EH (cell line): ENCODE measurements at places on chromosomes 13 and 19.
A peak's percentile ranks its signal among the peaks of the same experiment; 100 is the strongest.

- DNase-seq: peak; percentile 11
These were observed 58.0 kb downstream of the MAP4K1 start for GRCh38 chr19:38559428-38560401.

DNA sequence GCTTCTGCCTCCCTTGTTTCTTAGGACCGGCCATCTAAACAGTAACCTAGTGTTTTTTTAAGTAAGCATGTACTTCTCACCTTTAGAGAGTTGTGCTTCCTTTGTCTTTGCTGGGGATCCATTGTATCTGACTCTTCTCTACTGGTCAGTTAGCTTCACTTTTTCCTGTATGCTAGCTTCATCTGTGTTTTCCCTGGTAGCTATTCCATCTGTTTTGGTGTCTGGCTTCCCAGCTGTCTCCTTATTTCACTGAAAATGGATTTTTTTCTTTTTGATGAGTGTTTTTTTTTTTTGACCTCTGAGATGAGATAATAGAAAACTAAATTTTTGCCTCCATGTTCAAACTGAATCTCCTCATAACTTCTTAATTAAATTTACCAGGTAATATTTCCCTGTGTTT, 637.0 kb upstream of the SLC10A2 start:
- DNase-seq: no peak

GRCh38 chr13:33281951-33282595, 3.5 kb downstream of the STARD13 start:
- peak; percentile 87 for DNase-seq

DNA sequence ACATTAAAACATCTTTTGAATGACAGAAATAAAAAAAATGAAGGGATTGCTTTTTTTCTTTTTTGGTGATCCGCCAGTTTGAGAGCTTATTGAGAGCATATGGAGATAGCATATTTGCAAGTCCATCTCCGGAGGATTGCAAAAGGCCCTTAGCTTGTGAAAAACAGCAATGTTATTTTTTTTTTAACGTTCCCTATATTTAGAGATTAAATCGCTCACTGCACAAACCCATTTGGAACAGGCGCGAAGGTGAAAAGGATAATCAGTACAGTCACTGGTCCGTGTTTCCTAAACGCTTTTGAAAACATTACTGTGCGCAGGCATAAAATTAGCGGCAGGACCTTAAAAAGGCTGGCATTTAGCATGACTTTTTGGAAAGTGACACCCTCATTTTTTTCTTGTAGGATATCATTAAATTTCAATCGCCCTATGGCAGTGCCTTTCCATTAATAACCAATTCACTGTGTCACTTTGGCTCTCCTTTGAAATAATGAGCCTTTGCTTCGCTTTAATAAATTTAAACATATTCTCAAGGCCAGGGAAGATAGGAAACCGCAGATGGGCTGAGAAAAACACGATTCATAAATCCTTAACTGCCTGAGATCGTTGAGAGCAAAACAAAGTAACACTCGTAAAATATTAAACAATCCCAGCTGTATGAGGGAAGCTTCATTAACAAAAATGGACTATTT, 342.2 kb downstream of the DACH1 start:
- no peak for DNase-seq

GRCh38 chr19:4042731-4043082, 24.0 kb downstream of the ZBTB7A start:
- no peak for DNase-seq

- no peak for DNase-seq
These were observed 7.2 kb downstream of the RPL36 start for GRCh38 chr19:5697022-5697889.

DNA sequence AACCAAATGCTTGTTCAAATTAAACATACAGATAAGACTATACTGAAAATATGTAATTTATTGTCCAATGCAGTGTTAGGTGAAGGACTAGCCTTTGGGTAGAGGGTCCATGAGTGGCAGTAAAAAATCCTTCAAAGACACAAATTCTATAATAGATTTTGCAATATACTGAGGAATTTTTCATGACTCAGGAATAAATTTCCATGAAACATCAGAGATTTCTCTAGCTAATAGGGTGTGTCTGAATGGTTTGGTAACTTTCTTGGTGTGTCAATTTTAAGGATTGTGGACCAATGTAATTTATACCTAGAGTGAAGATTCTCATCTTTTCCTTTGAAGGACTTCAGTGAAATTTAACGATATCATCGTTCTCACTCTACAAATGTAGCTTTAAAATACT, 546.7 kb downstream of the SLITRK5 start:
- DNase-seq: no peak

DNA sequence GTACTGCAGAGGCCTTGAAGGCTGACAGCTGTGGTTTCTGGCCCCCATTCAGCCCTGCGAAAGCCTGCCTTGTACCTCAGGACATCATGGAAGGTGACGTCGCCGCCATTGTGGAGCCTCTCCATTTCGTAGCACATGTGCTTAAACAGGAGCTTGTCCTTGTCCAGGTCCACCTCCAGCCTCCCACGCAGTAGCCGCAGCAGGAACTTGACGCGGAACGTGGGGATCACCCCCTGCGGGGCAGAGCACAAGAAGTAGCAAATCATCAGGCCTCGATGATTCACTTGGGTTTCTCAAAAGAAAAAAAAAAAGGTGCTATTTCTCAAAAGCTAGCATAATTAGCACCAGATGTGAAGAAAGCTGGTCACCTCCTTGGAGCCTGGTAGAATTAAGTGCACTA, 351.0 kb downstream of the NALCN start:
- peak; percentile 12 for DNase-seq

DNA sequence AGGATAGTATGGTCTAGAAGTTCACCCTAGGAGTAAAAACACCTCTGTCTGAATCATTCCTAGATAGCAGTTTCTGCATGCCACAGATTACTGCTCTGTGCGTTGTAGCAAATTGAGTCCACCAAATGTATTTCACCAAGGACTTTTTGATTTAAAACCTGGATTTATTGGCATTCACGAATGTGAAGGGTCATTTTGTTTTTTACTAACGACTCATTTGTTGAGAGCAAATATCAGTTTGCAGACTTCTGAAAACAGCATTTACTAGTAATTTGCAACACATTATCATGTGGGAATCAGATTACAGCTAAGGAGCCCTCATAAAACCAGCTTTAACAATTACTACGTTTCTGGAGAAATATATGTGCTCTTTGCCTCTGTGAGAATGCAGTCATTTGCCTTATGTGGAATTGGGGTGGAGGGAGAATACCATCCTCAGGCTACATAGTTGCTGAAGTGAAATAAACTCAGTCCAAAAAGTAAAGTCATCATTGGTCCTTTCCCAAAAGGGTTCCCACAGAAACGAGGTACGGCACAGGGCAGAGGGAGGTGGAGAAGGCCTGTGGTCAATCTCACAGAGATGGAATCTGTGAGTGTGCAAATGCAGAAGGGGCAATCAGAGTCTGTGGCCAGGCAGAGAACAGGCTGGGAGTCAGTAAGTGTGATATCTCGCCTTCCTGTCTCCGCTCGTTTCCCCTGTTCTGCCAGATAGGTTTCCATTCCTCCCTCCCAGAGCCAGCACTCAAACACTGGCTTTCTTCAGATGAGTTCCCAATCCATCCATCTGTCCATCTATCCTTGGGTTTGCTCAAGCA, 63.1 kb downstream of the DLEU7 start:
- DNase-seq: no peak

- DNase-seq: no peak
These were observed 3.2 kb downstream of the CRLF1 start for GRCh38 chr19:18603255-18603957.

DNA sequence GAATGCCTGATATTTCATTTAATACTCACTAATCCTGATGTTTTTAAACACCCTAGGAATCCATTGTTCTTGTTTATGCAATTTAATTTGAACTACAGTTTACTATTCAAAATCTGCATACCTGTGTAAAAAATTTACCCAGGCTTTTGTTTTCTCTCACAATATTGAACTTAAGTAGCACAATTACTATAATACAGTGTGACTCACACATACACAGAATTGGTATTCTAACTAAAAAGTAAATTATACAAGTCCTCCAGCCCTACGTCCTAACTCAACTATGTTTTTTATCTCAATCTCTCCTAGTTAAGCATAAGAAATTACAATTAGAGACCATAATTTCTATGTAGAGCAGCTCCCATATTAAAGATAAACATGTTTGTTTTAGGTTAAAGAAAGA, 41.8 kb downstream of the MYCBP2 start:
- no peak for DNase-seq

DNA sequence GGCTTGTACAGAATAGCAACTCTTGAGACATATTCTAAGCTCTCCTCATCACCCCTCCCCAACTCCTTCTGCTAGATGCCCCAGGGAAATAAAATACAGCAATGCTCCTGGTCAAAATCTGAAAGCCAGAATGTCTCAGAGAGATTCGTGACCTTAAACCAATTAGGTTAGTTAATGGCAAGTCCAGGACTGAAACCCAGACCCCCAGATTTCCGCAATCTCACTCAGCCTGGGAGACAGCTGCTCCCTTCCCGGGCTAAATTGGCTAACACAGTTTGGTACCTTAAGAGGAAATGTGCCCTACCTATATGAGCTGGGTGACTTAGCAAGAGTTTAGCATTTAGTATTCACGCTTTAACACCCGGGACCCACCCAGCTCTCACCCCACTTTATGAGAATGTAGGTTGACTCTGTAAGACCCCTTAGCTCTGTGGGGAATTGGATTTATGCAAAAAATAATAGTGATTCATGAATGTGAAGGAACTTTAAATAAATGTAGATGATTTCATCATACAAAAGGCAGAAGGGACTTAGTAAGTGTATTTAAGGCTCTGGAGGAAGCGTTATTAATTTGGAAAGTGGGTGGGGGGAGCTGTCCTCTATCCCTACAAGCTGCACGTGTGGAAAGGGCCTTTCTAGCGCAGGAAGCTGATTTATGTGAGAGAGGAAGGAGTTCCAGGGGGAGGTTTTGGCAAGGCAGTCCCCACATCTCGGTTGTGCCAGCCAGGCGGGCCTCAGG, 1.1 kb downstream of the DLEU7 start:
- DNase-seq: no peak

DNA sequence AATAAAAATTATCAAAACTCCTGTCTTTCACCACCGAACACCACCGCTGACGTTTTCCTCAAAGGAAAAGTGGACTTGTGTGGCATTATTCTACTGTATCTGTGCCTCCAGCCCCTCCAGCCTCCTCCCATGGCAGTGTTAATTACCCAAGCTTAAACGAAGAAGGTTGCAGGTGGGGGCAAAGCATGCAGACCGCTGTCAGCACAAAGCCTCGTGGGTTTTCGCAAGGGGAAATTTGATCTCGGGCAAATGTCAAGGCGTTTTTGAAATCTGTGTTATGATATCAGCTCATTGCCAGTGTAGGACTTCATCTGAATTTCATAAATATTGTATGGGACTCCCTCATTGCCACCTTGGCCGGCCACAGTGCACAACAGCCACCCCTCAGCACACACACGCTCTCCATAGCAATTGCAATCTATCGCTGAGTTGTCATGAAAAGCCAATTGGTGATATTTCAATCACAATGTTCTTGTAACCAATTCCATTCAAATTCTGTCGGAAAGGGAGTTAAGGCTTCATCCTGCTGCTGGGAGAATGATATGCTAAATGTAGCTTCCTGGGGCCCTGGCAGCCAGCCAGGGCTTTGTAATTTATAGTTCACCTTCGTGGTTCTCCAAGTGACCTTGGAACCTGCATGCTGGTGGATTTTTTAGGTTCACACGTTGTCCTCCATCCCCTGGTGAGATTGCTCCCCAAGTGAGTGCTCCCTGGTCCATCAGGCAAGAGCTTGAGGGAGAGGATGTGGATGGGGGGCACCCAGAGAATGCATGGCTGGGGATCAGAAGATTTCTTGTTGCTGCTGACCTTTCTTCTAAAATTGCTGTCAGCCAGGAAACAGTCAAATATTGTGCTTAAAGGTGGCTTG, 16.6 kb downstream of the CHST8 start:
- DNase-seq: no peak

- DNase-seq: peak; percentile 83
These were observed 4.9 kb downstream of the HRC start for GRCh38 chr19:49150106-49150943.

DNA sequence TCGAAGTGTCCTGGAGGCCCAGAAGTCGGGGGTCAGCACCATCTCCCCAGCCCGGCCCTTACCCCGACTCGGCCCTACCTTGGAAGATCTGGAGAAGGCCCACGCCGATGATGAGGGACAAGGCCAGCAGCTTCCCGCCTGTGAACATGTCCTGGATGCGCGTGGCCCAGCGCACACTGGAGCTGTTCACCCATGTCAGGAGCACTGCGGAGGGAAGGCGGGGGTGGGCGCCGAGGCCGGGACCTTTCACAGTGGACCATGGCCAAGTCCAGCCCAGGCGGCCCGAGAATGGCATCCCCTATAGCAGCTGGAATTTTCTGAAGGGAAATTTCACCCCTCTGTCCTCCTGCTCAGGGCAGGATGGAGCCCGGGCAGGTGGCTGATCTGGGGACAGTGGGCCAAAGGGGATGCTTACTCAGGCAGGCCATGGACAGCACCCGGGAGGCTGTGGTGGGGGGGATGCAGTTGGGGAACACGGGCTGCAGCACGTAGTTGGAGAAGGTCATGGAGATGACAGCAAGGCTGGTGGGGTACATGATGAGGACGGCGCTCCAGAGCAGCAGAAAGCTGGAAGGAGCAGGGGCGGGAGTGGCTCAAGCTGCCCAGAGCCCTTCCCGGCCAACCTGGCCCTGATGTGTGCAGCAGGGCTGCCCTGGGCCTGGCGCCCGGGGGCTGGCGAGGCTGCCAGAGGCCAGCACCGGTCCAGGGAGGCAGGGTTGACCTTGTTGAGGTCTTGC, 13.0 kb downstream of the SLC7A10 start:
- DNase-seq: no peak

GRCh38 chr13:48231080-48231479, 1.9 kb upstream of the ITM2B start:
- DNase-seq: no peak

DNA sequence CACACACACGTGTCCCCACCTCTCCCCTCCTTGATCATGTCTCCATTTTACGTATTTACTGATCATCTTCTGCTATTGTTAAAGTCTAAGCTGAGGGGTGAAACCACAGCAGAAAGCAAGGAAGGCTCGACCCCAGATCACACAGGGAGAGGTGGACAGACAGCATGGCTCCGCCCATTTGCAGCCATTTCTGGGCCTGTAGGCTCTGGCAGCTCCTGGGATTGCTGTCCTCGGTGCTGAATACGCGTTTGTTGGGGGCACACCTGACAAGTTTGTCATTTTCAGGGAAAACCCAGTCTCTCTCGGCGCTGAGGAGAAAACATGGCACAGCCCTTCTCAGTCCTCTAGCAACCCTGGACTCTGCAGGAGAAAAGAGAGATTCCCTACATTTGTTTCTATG, 8.0 kb downstream of the TMEM86B start:
- DNase-seq: no peak

- DNase-seq: no peak
These were observed 61.3 kb downstream of the DCLK1 start for GRCh38 chr13:36069881-36070366.
